ENCODE measurements at places on chromosomes 3 and 15.

GRCh38 chr3:140180603-140181002 is 245.6 kb downstream of the CLSTN2 start:
- no peak for DNase-seq

- DNase-seq: peak; percentile 95
Observed at GRCh38 chr3:155870133-155870944, at the start of gene GMPS. Gene GMPS, plus strand, starts transcription at chr3:155870650. Its CDS starts 221 bp downstream, at chr3:155870871.

GRCh38 chr3:189630767-189631372 is 319 bp upstream of the TP63 start:
- DNase-seq: no peak

GRCh38 chr3:129238945-129239705 is 10.3 kb upstream of the COPG1 start:
- DNase-seq: peak; percentile 25

- no peak for DNase-seq
Observed at GRCh38 chr3:32419742-32420125, 28.1 kb downstream of the CMTM7 start.

- DNase-seq: no peak
Observed at GRCh38 chr3:182007441-182007840, 295.7 kb downstream of the SOX2 start.

- DNase-seq: no peak
Observed at GRCh38 chr15:35618260-35619188, 72.6 kb upstream of the DPH6 start.

DNA sequence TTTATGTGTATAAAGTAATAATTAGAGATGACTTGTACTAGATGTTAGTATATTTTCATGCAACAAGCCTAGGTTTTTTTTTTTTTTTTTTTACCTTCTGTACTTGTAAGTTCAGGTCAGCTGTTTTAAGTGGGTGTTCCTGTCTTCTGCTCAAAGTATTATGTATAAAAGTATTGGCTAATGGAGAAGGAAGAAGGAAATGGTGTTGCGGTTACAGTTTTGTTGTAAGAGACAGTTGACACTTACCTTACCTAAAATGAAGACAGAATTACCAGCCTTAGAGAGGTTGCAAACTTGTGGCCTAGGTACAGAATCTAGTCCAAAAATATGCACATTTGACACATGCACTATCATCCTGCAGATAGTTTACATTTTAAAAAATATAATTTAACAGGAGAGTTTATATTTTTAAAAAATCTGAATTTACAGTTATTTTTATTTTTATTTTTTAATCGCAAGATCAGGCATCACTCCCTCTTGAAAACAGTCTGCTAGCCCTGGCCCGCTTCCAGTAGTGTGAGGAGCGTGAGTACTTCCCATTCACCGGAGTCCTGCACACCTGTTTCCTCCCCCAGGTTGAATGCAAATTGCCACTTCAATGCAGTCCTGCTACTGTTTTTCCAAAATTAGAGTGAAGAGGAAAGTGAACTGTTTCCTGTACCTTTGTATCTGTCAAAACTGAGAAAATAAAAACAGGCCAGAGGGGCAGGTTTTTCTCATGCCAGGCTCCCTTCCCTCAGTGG is 224.3 kb upstream of the SOX2 start:
- DNase-seq: no peak

DNA sequence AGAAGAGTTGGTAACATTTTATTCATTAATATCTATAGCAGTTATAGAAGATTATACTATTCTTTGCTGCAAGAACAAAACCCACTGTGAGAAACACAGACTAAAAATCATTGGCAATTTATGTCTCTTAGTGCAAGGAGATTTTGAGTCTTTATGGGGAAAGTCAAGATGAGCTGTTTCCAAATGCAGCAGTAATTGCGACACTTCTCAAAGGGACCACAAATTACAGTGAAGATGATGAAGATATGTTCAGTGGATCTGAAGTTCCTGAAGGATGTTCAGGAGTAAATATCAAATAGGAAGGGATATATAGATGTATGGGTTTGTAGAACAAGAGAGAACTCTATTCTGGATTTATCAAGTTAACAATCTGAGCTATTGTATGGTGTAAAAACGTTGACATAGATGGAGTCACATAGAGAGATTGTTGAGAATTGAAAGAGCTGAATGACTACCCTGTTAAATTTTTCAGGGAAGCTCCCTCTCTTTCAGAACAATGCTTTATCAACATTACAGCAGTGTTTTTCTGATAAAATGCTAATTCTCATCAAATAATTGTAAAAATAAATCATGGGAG is 71.8 kb downstream of the DTWD1 start:
- DNase-seq: no peak

DNA sequence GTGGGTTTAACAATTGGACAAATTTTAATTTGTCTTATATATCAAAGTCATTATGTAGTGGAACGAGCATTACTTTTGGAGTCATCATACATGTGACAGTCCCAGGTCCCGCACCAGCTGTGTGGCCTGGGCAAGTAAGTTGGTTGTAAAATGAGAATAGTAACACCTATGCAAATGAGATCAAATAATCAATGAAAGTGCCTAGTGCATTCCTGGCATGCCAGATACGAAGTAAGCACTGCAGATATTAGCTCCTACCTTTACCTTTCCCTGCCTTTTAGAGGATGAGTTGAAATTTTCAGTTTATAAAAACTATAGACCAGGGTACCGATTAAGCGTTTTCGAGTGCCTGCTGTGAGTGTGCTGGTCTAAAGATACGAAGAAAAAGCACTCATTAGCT is 134.1 kb downstream of the LRIG1 start:
- no peak for DNase-seq

DNA sequence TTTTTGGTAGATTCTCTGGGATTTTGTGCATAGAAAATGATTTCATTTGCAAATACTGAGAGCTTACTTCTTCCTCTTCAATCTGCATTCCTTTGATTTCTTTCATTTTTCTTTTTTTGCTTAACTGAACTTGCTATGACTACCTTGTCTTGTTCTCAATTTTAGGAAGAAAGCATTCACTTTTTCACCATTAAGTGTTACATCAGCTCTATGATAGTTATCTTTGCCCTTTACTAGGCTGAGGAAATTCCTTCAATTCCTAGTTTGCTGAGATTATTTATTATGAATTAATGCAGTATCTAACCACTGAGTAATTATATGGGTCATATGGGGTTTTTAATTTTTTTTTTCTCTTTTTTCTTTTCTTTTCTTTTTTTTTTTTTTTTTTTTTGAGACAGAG is 172.8 kb downstream of the PEAK1 start:
- no peak for DNase-seq

DNA sequence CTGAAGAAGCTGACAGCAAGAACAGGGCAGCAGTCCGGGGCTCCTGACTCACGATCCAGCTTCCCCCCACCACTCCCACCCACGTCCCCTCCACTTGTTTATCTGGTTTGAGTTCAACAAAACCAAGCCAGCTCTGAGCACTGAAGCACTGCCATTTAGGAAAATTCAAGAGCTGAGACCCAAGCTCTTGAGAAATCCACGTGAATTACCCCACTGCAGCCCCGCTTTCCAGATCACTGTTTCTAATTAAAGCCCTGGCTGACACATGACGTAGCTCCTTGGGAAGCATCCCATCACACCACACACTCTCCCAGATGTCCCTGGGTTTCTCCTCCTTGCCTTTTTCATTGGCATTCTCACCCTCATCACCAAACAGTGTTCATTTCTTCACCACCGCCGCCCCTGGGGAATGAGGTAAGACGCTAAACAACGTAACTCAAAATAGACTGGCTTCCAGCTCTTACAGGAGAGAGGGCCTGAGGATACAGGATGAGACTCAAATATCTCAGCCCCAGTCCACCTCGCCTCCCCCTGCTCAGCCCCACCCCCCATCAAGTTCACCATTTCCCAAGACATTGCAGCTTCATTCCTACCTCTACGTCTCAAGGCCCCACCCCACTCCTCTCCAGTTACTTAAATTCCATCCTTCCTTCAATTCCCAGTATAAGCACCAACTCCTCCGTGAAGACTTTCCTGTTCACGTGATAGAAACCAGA is 95.4 kb downstream of the SRGAP3 start:
- peak; percentile 91 for DNase-seq

DNA sequence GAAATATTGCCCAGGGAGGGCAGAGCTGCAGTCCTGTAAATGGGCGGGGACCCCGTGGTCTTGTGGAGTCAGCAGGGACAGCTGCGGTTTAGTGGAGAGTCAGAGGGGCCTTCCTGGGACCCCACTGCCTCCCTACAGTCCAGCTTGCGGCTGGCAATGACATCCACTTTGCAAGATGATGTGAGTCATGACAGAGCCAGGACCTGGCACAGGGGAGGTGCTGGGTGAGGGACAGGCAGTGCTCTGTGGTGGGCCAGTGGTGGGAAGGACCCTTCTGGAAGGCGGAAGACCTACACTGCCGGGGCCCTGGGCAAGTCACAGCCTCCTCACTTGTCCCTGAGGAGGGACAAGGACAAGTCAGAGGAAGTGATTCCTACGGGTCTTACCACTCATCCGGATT is 17.8 kb downstream of the APBA2 start:
- no peak for DNase-seq

DNA sequence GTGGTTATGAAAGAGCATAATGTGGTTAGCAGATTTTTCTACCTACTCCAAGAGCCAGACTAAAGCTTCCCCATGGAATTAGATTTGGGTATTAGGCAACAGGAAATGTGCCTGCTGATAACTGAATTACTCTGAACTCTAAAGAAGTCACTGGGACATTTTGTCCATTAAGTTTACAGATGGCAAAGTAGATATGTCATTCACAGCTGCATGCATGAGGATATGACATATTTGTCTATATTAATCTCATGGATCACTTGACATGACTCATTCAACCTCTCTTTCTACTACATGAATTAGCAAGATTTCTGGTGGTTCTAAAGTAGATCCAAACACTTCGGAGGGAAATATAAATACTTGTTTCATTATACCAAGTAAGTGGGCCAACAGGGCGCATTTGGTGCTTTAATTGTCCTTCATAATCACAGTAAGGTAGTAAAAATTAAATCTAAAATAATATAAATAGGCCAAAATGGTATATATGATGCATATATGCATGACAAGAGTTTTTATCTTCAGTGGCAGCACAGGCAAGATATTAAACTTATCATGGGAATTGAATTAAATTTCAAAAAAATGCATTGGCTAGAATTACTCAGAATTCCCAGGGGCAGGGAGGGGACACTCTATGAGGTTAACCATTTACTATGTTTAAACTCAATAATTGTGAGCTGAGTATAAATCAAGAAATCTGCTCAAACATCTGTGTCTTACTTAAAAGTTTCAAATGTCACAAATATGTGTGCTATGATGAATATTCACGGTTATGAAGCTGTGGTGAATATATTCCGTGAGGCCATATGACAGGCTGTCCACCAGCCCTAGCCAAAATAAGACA is 365.3 kb upstream of the KCNMB2 start:
- DNase-seq: peak; percentile 95

DNA sequence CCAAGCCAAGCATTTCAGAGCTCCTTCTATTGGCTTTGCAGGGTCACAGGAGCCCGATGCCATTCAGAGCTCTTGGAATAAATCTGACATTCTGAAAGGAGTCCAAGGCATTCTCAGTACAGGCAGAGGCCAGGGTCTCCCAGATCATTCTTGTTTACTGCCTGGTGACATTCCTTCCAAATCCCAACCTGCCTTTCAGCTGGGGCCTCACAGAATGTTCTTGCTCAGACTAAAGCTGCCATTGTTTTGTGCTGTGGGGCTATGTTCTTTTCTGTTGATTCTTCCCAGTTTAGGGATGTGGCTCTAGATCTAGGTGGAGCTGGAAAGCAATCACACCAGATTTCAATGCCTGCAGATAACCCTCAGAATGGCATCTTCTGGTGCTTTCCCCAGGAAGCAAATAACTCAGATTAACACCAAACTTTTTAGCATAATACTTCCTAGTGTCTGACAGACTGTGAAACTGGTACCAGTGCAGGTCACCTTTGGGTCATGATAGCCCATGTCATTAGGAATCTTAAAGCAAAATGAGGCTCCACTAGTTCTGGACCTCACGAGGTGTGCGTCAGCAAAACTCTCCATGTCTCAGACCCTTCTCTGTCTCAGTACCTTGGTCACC is 166.9 kb downstream of the CHST2 start:
- DNase-seq: no peak

GRCh38 chr3:12440927-12441714 is 43.2 kb upstream of the TSEN2 start:
- peak; percentile 79 for DNase-seq

DNA sequence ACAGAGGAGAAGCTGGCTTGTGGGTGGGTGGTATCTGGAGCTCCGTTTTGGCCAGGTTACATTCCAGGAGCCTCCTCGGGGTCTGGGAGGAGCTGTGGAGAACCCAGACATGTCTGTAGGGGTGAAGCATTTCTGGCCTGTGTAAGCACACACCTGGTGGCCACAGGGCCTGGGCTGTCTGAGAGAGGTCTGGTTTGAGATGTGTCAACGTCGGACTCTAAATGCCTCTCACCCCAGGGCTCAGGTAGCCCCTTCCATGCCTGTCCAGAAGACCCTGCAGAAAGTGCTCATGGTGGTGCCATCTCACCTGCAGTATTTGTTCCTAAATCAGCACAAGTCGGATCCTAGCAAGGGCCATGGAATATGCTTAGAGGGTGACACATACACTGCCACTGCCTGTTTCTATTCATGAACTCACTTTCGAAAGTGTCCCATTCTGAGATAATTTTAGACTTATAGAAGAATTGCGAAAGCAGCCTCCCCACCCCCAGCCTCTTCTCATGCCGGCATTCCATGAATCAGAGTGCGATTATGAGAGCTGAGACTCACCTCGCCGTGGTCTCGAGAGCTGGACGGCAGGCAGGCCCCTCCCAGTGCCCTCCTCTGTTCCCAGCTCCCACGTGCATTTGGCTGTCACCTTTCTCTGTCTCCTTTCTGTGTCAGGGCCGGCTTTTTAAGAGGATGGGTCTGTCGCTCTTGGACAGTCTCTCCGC is 63.7 kb downstream of the KLF15 start:
- DNase-seq: peak; percentile 46

GRCh38 chr3:14933820-14934425 is 13.5 kb upstream of the NR2C2 start:
- DNase-seq: no peak

- no peak for DNase-seq
Observed at GRCh38 chr3:193943851-193944517, 192.0 kb upstream of the HES1 start.

GRCh38 chr3:121976727-121977126 is 45.3 kb downstream of the ILDR1 start:
- DNase-seq: no peak

DNA sequence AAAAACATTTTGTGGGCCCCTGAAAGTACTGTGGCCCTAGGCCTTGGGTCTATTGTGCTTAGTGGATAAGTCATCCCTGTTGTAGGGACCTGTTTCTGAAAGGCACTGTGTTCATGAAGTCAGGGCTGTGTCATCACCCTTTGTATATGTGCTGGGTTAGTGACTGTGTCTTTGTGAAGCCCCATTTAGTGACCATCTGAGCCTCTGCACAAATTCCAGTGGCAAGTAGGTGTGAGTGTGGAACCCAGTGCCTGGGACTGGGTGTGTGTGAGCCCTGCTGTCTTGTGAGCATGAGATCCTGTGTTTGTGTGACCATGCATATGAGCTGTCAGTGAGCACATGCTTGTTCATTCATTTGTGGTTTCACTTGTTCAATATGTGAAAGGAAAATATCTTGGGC is 1.2 kb upstream of the HYAL1 start:
- no peak for DNase-seq

- peak; percentile 79 for DNase-seq
Observed at GRCh38 chr3:134336587-134336986, 37.7 kb downstream of the AMOTL2 start.
